Suppressor macrophage treated with lipopolysaccharide for 1 hour (primary cell): ENCODE measurements at places on chromosomes 11 and 22.

- no peak for DNase-seq
These were observed 239.5 kb downstream of the BUD13 start for GRCh38 chr11:116533186-116533825.

GRCh38 chr11:76802621-76803020, 19.5 kb downstream of the TSKU start:
- no peak for DNase-seq

DNA sequence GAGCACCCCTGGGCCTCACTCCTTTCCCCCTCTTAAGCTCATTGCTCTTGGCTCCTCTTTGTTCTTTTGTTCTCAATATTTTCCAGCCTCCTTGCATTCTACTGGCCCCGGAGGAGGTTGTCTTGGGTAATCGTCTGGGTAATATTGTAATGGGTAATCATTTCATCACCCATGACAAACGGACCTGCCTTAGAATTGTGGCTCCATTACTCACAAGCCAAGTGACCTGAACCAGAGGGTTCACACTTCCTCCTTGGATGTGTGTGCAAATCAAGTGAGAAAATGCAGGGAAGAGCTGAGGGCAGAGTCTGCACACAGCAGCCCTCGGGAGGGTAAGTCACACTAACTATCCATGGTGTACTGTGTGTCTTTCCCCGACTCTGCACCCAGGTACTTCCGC, 305.0 kb downstream of the BUD13 start:
- DNase-seq = no peak

DNA sequence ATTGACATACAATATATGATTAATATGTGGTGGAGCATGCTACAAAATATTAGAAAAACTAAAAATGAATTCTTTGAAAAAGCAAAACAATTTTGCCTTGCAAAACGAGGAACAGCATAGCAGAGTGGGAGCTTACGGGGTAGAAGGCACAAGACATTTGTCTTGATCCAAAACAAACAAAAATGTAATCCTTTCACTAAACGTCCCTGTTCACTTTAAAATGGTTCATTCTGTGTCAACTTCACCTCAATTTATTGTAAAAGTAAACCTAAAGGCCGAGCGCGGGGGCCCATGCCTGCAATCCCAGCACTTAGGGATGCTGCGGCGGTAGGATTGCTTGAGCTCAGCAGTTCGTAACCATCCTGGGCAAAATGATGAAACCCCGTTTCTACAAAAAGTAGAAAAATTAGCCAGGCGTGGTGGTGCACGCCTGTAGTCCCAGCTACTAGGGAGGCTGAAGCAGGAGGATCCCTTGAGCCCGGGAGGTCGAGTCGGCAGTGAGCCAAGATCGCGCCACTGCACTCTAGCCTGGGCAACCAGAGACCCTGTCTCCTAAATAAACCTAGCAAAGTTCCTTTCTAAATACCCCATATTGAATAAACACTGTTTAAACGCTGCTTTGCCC, 2.0 kb downstream of the PRDM10 start:
- DNase-seq = no peak

DNA sequence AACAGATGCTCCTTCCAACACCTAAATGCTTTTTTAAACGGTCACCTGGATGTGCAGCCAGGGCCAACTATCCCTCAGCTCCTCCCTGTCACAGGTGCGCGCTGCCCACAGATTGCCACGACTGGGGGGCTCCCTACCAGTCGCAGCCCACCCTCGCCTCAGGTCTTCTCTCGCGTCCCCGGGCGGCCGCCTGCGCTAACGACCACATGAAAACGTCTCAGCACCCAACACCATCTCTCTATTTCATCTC, 469 bp downstream of the ZBED5 start:
- no peak for DNase-seq

DNA sequence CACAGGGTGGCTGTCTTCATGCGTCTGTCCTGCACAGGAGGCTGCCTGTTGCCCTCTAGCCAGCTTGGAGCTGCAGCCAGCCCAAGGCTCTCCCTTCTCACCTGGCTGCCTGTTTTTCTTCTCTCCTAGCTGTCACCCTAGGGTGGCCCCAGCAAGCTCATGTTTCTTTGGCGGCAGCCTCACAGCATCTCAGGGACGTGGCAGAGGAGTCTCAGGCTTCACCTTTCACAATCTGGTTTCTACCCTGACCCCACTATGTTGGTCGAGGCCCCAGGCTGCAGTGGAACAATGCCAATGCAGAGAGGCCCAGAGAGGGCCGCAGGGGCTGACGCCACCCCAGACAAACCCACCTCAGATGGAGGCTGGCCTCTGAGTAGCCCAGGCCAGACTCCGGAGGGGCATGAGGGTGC, 2.5 kb upstream of the CLDN5 start:
- no peak for DNase-seq

DNA sequence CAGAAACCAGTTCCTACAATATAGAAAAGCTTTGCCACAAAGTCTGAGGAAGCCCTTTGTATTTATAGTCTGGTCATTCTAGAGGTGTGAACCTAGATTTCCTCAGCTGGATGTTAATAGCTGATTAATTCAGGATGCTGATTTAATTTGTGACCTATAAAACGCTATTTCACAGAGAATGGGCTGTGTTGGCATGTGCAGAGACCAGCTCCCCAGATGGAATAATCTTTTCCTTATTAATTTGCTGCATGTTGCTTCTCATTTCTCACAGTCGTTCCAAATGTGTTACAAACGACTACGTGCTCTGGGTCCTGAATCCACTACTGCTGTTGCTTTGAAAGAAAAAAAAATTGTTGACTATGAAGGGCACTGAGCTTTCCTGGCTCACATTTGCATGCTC, 49.3 kb downstream of the BDNF start:
- no peak for DNase-seq

- DNase-seq = peak; percentile 34
These were observed 41.2 kb upstream of the ALX4 start for GRCh38 chr11:44351006-44351660.

- DNase-seq = no peak
These were observed 520.4 kb downstream of the SOX6 start for GRCh38 chr11:15835788-15836411.

GRCh38 chr11:16911658-16912057, 102.6 kb downstream of the PLEKHA7 start:
- no peak for DNase-seq

- DNase-seq = no peak
These were observed 25.2 kb upstream of the NECTIN1 start for GRCh38 chr11:119754199-119754598.

DNA sequence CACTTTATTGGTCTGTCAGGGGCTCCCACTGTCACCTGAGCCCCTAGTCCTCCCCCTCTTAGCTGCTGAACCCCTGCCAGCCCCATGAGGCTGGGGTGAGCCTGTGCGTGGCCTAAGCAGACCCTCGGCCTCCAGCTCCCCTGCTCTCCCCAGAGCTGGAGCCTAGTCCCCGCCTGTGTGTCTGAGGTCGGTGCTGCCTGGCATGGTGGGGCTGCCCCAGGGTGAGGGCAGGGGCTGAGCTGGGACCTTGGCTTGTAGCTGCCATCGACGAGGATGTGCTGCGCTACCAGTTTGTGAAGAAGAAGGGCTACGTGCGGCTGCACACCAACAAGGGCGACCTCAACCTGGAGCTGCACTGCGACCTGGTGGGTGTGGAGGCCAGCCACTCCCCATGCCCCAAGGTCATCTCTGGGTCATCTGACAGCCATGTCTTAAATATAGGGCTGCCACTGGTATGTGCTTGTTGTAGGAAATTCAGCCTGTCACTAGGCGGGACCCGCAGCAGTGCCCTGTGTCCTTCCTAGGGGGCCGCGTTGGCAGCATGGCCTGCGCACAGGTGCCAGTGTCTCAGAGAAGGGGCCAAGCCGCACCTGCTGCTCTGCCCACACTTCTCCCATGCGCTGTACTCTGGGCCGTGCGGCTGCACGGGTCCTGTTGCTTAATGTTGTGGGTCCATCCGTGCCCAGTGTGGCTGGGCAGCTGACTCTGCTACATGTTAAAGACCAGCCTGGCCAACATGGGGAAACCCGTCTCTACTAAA, 21.0 kb downstream of the PPIL2 start:
- no peak for DNase-seq

- no peak for DNase-seq
These were observed 17.9 kb downstream of the OSBPL5 start for GRCh38 chr11:3147257-3147619.

GRCh38 chr11:41803895-41804294, 344.4 kb upstream of the LRRC4C start:
- DNase-seq = no peak

GRCh38 chr11:79439410-79439885, 1.4 kb downstream of the TENM4 start:
- DNase-seq = peak; percentile 7

- no peak for DNase-seq
These were observed 24.5 kb downstream of the CSTPP1 start for GRCh38 chr11:46961041-46961440.

DNA sequence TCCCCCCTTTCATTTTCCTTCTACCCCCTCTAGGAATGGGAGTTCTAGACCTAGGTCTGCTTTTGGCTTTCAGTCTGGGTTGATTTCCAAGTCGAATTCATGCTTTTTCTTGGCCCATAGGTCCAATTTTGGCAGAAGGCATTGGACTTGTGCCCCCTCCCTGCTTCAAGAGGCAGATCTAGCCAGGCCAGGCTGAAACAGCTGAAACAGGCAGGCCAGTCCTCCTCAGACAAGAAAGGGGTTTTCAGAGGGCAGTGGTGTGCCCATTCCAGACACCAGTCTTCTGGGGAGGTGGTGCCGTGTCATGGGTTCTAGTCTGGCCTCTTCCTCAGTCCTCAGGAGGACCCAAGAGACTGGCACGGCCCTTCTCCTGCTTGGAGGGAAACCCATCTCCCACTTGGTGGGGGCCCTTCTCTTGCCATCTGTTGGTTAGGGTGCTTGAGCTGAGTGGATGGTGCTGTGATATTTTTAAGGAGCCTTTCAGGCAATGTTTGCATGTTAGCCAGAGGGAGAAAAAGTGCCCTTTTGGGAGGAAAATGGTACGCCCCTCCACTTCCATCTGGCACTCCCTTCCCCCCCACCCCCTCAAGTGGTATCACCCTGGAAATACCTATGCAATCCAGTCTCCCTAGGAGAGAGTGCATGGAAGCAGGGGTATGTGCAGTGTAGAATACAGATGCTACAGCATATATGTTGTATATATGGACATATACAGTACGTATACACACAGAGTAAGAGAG, 53.6 kb downstream of the SYT13 start:
- no peak for DNase-seq

GRCh38 chr11:55719608-55720160, 53.6 kb upstream of the OR5D13 start:
- no peak for DNase-seq

DNA sequence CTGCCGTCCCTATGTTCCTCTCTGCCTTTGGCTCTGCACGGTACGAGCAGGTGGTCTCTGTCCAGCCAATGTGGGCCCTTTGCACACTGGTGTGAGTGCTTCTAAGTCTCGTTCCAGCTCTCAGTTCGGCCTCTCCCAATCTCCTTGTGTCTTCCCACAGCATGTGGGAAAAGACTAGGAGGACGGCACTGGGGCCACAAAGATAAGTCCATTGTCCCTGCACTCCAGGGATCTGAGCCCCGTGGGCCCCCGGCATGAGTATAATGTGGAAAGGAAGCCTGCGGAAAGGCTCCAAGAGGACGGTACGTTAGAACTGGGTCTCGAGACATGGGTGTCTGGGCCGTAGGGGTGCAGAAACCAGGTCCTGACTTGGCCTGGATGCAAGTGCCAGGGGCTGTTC, 16.4 kb downstream of the MYEOV start:
- DNase-seq = no peak

- no peak for DNase-seq
These were observed 12.0 kb downstream of the FRMD8 start for GRCh38 chr11:65398362-65398910.
